ENCODE measurements at places on chromosomes 2 and 18.
A peak's percentile ranks its signal among the peaks of the same experiment; 100 is the strongest.

DNA sequence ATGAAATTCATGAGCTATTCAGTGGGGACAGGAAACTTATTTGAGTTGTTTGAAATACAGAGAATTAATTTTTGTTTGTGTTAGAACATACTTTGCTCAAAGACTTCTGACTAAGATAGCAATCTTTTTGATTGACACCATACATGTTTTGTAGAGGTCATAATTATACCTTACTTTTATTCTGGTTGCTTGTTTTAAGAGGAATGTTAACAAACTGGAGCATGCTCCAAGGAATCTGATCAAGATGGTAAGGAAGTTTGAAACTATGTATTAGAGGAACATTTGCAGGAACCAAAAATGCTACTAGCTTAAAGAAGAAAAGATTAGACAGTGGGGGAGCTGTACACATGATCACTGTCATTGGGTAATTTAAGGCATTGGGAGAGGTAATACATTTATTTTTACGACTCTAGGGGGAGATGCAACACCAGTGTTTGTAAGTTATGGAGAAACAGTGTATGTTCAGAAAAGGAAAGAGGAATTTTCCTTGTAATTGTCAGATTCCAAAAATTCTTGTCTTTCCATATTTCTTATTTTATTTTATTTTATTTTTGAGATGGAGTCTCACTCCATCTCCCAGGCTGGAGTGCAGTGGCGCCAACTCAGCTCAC, 8.0 kb downstream of the AGFG1 start:
- no peak for DNase-seq

- no peak for DNase-seq
Observed at GRCh38 chr2:45607701-45608100, 3.4 kb downstream of the SRBD1 start.

DNA sequence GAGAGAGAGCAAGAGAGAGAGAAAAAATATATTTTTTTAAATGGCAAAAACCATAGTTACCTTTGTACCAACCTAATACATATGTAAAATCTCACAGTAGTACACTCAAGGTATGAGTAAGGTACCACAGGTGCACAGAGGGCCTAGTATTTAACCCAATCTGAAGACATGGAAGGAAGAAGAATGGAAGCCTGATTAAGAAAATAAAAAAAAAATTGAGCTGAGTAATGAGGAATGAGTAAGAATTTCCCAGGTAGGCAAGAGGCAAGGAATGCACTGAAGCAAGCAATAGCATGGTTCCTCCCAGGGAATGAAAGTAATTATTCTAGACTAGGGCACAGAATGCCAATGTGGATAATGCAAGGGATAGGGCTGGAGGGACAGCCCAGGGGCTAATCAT, 294.2 kb downstream of the FIGN start:
- no peak for DNase-seq

GRCh38 chr2:191739194-191739593, 61.3 kb downstream of the NABP1 start:
- DNase-seq, result no peak

- DNase-seq, result no peak
Observed at GRCh38 chr2:58762176-58762781, 521.2 kb upstream of the FANCL start.

DNA sequence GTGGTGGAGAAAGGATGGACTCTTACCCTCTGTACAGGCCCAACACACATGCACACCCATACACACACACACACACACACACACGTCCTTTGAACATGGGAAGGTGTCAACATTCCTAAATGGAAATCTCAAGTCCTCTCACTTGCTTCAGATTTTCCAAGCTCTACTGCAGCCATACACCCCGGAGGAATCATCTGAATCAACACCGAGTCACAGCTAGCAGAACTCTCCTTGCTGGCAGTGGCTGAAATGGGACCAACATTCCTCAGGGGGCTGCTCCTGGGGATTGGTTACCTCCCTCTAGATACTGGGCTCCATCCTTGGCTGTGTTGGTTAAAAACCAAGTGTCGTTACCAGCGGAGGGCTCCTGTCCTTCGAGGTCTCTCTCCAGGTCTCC, 112.7 kb downstream of the BCL11A start:
- no peak for DNase-seq

DNA sequence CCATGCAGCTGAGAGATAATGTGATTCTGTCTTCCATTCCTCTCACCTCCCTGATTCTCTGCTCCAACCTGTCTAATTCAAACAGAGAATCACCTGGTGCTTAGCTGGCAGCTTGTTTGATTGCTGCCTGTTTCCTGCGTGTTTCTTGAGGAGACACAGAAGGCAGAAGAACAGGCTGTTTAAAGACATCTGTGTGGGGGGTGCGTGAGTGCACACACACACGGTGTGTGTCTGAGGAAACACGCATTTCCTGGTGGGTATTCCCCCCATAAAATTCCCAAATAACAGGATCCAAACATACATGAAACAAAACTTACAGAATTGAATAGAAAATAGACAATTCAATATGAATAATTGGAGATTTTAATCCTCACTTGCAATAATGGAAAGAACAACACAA, 29.3 kb upstream of the CRIM1 start:
- no peak for DNase-seq

- no peak for DNase-seq
Observed at GRCh38 chr2:147542351-147542750, 302.5 kb upstream of the ACVR2A start.

DNA sequence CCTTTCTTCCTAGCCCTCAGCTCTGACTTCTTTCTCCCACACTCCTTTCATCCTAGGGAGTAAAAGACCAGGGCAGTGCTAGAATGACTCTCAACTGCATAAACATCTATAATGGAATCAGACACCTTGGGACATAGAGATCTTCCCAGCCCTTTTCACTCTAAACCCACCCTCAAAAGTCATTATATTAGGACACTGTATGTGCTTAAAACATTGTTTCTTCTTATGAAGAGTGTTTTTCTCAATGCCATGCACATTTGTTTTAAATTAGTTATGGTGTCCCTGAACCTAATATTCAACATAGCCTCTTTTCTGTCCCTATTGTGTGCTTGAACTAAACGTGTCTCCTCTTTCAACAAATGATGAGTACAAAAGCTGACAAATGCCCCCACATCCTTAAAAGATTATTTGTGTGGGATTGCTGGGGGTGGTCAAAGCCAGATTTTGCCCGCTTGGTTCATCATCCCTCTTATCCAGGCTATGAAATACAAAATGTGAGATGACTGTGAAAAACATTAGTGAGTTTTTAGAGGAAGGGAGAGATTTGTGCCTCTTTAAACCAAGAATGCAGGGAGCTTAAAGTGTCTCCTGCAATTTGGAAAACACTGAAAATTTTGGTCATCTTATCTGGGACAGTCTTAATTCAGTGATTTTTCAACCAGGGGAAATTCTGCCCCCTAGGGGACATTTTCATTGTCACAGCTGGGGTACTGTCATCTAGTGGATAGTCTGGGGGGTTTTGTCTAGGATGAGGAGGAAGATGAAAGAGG, 29.0 kb downstream of the SERPINB5 start:
- DNase-seq, result no peak

DNA sequence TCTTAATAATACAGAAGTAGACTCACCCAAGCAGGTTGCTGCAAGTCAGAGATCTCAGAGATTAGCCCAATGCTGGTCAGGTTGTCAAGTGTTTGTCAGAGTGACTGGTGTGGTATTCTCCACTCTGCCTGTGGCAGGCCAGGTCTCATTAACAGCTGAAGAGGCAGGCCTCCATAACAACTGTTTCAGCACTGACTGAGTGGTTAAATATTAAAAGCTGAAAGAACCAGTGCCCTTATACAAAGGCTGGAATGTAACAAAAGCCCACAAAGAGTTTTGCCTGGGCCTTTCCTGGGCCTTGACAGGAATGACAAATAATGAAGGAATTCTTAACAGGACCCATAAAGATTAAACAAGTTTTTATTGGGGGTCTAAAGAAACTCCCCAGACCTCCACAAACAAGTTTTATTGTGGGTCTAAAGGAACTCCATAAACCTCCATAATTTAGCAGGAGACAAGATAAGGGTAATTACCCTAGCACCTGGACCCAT, 26.8 kb downstream of the SULT1C2 start:
- DNase-seq, result no peak

- DNase-seq, result no peak
Observed at GRCh38 chr2:236712304-236712703, 142.7 kb downstream of the ACKR3 start.

DNA sequence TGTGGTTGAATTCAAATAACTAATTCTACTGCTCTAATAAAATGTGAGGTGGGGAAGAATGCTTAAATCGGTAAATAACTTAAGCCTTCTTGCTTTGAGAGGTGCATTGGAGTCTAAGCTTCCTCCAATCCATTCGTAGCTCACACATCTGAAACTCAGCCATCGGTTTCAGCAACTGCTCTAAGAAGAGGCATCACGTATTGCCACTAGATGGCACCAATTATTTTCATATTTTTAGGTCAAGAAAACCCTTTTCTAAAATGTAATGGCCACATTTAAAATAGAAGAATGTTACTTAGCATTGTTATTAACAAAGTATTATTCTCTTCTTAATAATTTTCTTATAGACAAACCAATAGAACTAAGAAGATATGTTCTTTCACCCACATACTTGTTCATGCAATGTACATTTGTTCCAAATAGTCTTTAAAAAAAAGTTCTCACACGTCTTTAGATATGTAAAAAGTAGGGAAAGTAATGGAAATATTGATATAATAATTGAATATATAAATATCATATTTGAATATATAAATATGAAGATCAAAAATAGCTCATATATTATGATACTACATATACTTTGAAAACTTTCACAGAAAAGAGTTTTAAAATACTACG, 229.8 kb downstream of the CCDC178 start:
- DNase-seq, result no peak

GRCh38 chr2:120555092-120555491, 180.6 kb upstream of the GLI2 start:
- no peak for DNase-seq

GRCh38 chr2:68921646-68922045, 31.0 kb downstream of the GKN2 start:
- DNase-seq, result no peak

- no peak for DNase-seq
Observed at GRCh38 chr2:216727346-216728122, 32.2 kb upstream of the IGFBP5 start.

GRCh38 chr18:79855147-79855933, 57.6 kb downstream of the KCNG2 start:
- no peak for DNase-seq

DNA sequence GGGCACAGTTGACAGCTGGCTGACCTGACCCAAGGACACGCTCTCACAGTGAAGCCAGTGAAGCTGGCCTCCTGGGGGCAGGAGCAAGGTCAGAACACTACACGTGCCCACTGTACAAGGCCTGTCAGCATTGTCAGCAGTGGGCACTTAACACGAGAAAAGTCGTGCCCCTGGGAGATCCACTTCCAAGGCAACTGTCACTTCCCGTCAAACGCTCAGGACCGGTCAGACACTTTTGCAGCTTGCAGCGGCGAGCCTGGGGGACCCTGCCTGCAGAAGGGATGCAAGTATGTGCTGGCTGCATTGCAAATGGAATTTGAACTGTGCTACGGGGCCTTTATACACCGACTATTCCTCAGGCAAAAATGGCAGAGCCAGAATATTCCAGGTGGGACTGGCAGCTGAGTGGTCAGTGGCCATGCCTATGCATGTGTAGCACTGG, 176.2 kb downstream of the BCL2 start:
- no peak for DNase-seq

- DNase-seq, result no peak
Observed at GRCh38 chr18:37636831-37637477, 71.4 kb upstream of the CELF4 start.

- DNase-seq, result peak; percentile 35
Observed at GRCh38 chr2:85405201-85406059, 4.7 kb downstream of the CAPG start.

DNA sequence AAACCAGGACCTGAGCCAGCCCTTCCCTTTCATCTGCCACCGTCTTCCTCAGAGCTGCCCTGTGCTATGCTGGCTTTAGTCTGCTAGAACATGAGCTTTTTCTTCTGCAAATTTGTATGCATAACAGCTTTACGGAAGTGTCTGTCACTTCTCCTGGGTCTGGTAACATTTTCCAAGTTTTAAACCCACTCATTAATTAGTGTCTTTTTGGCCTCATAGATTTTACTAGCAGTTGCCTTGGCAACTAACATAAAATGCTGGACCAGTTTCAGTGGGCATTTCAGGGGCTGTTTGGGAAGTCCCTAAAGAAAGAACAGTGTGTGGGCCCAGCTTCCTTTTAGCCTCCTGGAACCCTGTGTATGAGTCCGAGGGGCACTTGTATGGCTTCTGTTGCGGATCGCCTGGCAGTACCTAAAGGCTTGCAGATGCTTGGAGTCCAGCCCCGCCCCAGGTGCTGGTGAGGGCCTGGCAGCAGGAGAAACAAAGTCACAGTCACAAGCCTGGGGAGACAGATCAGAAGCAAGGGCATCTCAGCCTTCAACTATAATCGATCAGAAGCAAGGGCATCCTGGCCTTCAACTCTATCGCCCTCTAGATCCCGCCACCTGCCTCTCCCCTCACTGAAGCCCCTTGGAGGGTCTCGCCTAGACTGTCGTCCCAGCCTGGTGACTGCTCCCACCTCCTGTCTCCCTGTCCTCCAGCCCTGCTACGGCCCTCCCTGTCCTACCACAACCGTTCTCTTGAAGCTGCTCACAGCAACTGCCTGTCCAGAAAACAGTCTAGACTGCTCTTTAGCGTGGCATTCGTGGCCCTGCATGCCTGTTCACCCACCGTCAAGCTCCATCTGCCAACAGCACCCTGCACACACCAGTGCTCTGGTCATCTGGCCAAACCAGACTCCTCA, 36.8 kb upstream of the MAPRE3 start:
- no peak for DNase-seq

- no peak for DNase-seq
Observed at GRCh38 chr18:63106727-63107126, 212.8 kb downstream of the BCL2 start.

DNA sequence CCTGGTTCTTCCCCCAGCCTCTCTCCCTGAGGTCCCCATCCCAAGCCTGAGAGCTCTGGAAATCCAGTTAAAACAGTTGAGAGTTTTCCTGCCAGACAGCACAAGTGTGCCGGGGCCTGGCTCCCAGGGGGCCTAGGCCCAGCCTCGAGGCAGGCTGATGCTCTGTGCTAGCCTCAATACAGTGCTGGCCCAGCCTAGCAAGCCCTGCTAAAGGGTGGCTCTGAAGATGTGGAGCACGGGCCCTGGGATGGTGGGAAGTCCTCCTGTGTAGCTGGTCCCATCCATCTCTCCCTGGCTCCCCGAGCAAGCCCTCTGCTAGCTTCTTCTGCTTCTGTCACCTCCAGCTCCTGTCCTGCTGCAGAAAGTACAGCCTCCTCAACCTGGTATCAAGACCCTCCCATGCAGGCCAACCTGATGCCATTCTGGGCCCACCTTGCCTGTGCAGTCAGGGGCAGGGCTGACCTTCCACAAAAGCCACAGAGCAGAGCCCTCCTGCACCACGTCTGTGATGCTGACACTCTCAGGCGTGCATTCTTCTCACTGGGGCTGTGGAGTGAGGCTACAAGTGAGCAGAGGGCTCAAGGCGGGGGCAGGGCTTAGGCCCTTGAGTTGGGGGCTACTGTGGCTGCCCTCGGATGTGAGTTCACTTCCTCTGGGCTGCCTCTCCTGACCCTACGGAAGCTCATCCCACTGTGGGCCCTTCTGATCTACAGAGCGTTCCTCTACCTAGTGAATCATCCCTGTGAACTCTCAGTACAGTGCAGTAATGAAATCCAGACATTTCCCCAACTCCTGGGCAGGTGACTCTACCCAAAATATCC, 60.1 kb upstream of the LAPTM4A start:
- DNase-seq, result no peak

GRCh38 chr2:143284087-143284675, 155.0 kb downstream of the ARHGAP15 start:
- DNase-seq, result no peak
